ENCODE measurements at places on chromosomes 6 and 20.

- DNase-seq, result no peak
Observed at GRCh38 chr6:109093732-109094415, 772 bp downstream of the SESN1 start.

GRCh38 chr6:92433911-92434310 lies 985.4 kb downstream of the EPHA7 start:
- DNase-seq, result no peak

DNA sequence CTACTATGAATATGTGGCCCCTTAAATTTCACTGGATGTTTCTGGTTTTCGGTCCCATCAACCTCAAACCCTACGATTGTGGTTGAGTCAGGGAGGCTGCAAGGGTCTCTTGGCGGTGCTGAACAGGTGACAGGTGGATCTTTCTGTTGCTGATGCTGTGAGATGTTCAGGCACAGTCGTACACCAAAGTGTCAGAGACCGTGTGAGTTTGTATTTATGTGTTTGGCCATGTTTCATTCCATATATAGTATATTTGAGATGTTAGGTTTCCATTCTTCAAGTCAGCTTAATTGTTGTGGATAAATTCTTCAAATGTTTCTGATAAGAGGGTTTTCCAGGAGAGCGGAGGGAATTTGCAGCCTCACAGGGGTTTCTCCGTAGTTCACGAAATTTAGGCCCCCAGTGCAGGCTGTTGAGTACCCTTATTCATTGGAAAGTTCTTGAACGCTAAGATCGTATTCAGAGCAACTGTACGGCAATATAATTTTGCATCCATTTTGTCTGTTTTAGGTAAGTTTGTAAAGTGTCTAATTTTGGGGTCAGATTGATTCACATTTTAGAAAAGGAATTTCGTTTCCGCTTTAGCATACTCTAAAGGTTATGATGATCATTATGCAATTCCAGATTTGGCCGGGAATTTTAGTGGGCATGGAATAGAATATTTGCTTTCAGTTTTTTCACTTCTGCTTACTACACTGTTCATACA lies 1.2 kb downstream of the TAB2 start:
- peak; percentile 5 for DNase-seq

GRCh38 chr20:51732096-51732791 lies 35.9 kb downstream of the ATP9A start:
- DNase-seq, result no peak

- DNase-seq, result no peak
Observed at GRCh38 chr6:71887006-71887743, 825 bp downstream of the RIMS1 start.

GRCh38 chr6:4804095-4804494 lies 27.9 kb downstream of the CDYL start:
- DNase-seq, result no peak

GRCh38 chr6:131029626-131030297 lies 33.3 kb downstream of the EPB41L2 start:
- no peak for DNase-seq

DNA sequence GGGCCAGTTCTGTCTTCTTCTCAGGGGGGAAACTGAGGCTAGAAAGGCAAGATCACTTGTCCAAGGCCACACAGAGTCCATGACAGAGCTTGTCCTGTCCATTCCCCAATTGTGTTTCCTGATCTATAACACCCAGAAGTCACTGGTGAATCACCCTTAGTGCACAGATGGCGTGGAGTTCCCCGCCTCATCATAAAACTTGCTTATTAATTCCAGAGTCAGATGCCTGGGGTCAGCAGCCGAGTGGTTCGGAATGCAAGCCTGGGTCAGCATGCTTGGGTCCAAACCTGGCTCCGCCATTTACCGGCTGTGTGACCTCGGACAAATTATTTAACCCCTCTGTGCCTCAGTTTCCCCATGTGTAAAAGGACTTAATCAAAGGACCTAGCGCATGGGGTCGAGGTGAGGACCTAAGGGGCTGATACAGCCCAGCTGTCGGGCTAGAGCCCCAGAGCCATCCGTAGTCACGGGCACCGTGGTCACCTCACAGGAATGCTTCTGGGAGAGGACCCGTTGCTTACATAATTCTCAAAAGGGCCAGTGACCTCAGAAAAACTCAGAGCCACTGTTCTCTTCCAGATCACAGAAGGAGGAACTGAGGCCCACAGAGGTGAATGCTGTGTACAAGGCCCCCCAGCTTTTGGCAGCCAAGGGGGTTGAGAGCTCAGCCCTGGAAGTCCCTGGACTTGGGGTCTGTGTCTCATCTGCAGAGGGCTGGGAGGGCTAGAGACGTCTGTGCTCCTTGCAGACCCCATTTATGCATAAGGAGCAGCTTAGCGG lies 1.4 kb upstream of the ZBP1 start:
- DNase-seq, result no peak

DNA sequence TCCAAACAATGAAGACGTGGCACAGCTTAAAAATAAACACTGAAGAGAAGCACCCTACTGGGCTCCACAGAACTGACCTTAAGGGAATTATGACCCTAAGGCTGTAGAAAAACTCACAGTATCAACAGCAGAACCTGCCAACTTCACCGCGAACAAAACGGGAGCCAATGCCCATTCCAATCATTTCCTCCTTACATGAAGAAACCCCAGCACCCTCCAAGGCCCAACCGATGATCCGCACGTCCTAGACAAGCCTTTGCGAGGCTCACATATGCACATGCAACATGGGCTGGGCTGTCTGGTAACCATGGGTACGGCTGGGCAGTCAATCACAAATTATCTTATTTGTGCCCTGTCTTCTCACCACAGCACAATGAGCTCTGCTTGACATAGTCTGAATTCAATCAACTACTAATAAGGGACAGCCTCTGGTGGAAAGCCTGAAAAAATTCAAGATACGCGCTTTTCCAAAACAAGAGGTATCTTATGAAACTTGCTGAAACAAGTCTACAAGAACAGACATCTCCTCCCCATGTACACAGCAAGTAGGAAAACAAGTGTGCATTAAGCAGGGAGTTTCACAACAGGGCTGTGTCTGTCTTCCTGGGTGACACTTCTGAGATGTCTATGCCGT lies 1.7 kb downstream of the DIDO1 start:
- no peak for DNase-seq

- DNase-seq, result no peak
Observed at GRCh38 chr6:99612551-99613408, 6.1 kb downstream of the PRDM13 start.

GRCh38 chr6:11920566-11920965 lies 91.5 kb upstream of the HIVEP1 start:
- no peak for DNase-seq

DNA sequence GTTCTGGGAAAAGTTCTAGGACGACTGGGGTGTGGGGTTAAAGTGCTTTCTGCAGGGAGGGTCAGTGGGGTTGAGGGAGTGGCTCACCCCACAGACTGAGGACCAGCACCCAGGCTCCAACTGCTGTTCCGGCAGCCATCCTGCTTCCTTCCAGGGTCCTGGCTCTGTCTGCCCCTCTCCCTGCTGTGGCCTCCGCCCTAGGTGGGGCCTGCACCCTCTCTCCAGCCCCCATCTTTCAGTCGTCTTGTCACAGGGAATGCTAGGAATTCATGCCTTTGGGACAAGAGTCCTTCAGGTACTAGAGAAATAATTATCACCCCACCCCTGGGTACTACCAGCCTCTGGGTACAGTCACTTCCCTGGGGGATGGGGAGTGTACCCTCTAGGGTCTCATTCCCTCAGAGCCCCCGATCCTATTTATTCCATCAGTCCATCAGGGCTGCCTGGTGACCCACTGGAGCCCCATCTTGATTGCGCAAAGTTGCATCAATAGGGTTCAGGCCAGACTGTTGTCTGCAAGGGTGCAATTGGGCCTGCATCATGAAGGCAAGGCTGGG lies at the start of gene AGER:
Gene AGER (minus strand): TSS at position 170 of the 557 bp plus-strand sequence. CDS start 31 bp downstream, at position 139.
- no peak for DNase-seq

- no peak for DNase-seq
Observed at GRCh38 chr20:555976-556385, 12.4 kb upstream of the CSNK2A1 start.

Measured in CD8-positive, alpha-beta T cell (primary cell).